ENCODE measurements at places on chromosomes 3 and 15. TPM values are rescaled to one million over a fixed set of nuclear protein-coding genes. Genes with fewer than 3 reads are reported as not detected.

DNA sequence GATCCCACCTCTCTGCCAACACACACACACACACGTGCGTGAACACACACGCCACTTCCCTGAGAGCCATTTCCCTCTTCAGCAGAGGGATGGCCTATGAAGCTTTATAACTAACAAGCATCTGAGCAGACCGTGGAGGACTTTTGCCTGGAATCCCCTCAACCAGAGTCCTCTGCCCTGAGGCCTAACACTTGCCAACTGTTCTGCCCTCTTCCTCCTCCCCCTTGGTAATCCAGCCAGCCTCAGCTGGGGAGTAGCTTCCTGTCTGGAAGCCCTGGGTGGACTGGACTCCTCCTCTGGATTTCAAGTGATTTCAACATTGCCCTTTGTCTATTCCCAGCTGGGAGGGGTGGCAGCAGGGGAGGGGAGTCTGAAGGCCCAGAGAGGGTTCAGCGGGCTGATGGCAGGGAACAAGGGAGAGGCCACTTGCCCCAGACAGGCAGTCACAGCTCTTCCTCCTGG is 68.4 kb upstream of the HACD2 start:
- no peaks in the 10 kb centered on the region for H3K4me1 ChIP-seq
- no peak overlapping the region for H3K4me3 ChIP-seq
- no peak overlapping the region for H3K27ac ChIP-seq
- DNase-seq, result no peak

DNA sequence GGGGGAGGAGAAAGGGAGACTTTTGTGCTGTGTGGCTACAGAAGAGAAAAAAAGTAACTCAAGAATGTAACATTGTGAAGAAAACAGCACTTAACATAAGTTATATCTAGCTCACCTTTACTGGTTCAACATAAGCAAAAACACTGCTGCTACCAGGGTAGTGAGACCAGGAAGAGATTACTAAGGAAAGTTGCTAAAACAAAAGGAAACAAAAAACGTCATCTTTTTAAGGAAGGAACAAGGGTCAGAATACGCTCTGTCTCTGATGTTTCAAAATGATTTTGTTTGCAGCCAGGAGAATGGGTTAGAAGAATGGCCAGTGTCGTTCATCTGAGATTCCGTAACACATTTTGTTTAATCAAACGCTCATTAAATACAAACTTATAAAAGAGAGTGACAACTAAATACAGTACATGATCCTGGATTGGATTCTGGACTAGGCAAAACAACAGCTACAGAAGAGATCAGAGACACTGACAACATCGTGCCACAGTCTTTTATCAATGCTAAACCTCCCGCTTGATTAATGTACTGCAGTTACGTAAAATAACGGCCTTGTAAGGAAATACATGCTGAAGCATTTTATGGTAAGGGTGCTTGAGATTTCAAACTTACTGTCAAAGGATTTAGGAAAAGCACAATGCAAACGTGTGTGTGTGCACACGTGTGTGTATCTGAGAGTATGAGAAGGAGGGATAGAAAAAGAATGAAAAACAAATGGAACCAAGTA is 67.7 kb downstream of the FOXP1 start:
- H3K27ac ChIP-seq, result no peak overlapping the region
- no peaks in the 10 kb centered on the region for H3K4me1 ChIP-seq
- no peak for DNase-seq
- H3K4me3 ChIP-seq, result no peak overlapping the region

GRCh38 chr3:69294014-69294766 is 91.7 kb downstream of the FRMD4B start:
- H3K27me3 ChIP-seq, result no peaks in the 10 kb centered on the region
- no peaks in the 10 kb centered on the region for H3K36me3 ChIP-seq
- H3K4me1 ChIP-seq, result peaks cover 17% of the 10 kb centered on the region
- peak overlapping the region; percentile 66 for H3K27ac ChIP-seq
- DNase-seq, result peak; percentile 33
- H3K4me3 ChIP-seq, result no peak overlapping the region

DNA sequence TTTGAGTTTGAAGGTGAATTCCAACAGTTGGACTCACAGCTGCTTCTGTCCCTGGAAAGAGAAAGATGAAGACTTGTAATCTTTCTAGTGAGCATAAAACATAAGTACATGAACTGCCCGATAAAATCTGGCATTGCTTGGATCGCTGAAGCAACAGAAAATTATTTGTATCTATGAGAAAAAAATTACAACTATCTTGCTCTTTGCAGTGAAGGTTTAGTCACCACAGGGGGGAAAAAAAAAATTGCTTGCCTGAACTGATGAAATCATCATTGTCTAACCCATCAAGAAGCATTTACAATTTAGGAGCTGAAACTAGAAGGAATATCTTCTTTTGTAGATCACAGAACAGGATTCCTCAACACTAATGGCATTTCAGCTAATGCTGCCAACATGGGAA is 20.0 kb downstream of the TMEM207 start:
- H3K27me3 ChIP-seq, result no peaks in the 10 kb centered on the region
- H3K36me3 ChIP-seq, result no peaks in the 10 kb centered on the region
- H3K4me3 ChIP-seq, result no peak overlapping the region
- DNase-seq, result no peak
- H3K27ac ChIP-seq, result no peak overlapping the region
- H3K4me1 ChIP-seq, result no peaks in the 10 kb centered on the region

Gene RPL39L
- 73.9 TPM for total RNA-seq

Gene ATG7
- total RNA-seq, result 56.1 TPM

- H3K36me3 ChIP-seq, result no peaks in the 10 kb centered on the region
- H3K4me3 ChIP-seq, result no peak overlapping the region
- H3K4me1 ChIP-seq, result no peaks in the 10 kb centered on the region
Measured at GRCh38 chr3:123767009-123767372, 117.1 kb downstream of the MYLK start.

DNA sequence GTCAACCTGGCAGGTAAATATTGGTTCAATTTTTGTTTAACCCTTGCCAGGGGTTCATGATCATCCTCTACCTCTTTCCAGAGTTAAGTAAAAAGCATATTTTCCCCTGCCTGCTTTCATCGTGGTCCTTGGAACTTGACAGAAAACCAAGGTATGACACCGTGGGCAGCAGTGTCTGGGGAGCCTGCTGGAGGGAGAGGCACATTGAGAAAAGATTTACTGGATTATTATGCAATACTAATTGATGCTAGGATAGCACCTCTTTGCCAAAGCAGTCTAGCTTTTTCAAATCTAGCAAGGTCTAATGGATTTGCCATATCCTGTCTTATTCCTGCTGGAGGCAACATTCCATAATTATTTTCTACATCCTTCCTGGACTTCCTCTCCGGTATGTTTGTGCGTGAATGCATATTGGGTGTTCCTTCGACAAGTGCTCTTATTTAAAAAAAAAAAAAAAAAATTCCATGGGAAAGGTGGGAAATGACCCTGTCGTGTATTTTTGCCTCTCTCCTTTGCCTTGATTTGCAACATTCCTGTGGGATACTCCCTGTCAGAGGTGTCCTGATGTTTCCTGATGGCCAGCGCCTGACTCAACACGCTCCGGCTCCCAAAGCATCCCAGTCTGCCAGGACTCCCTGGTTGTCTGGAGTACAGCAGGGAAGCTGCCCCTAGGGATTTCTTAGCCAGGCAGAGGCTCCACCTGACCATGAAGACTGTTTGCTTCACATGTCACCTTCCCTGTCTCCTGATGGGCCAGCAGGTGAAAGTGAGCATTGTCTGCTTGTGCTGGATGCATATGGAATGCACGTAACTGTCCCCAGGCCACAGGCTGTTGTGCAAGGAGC is 6.3 kb downstream of the BHLHE40 start:
- peak overlapping the region; percentile 89 for H3K27ac ChIP-seq
- peak overlapping the region; percentile 52 for H3K4me3 ChIP-seq
- peak; percentile 58 for DNase-seq
- no peaks in the 10 kb centered on the region for H3K27me3 ChIP-seq

- H3K4me3 ChIP-seq, result no peak overlapping the region
- H3K36me3 ChIP-seq, result no peaks in the 10 kb centered on the region
- DNase-seq, result no peak
- H3K27me3 ChIP-seq, result no peaks in the 10 kb centered on the region
Measured at GRCh38 chr3:175977968-175978752, 1119.0 kb downstream of the NAALADL2 start.

Gene PAK6
- total RNA-seq, result 10.7 TPM
